ENCODE measurements at places on chromosomes 1 and 21.

- no peak for DNase-seq
These were observed 18.7 kb upstream of the GALNT2 start for GRCh38 chr1:230048322-230048721.

DNA sequence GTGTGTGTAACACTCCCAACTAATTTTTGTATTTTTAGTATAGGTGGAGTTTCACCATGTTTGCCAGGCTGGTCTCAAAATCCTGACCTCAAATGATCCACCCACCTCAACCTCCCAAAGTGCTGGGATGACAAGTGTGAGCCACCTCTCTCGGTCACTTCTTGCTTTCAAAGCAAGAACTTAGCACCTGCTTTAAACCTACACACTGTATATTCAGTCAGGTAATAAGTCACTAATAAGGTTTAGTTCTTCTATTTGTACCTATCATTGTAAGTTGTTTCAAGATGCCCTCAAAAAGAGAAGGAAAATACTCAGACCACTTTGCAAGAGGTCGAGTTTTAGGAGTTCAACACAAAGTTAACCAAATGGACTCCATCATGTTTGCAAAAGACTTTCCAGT, 431.3 kb downstream of the MRPL39 start:
- no peak for DNase-seq

DNA sequence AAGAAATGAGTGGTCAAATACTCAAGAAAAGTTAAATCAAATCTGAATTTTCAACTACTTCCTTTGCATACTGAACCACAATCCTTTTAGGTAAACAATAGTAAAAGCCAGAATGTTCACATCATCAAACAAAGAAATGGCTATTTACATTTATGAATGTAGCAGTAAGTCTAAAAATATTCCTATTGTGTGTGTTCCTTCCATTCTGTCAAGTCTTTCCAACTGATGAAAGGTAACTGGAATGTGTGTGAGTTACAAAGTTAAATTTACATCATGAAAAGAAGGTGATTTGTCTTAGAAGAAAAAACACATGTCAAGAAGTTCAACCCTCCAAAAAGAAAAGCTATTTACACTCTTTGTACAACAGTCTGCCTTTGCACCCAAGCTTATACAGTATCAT, 203.1 kb downstream of the SIPA1L2 start:
- DNase-seq: no peak

DNA sequence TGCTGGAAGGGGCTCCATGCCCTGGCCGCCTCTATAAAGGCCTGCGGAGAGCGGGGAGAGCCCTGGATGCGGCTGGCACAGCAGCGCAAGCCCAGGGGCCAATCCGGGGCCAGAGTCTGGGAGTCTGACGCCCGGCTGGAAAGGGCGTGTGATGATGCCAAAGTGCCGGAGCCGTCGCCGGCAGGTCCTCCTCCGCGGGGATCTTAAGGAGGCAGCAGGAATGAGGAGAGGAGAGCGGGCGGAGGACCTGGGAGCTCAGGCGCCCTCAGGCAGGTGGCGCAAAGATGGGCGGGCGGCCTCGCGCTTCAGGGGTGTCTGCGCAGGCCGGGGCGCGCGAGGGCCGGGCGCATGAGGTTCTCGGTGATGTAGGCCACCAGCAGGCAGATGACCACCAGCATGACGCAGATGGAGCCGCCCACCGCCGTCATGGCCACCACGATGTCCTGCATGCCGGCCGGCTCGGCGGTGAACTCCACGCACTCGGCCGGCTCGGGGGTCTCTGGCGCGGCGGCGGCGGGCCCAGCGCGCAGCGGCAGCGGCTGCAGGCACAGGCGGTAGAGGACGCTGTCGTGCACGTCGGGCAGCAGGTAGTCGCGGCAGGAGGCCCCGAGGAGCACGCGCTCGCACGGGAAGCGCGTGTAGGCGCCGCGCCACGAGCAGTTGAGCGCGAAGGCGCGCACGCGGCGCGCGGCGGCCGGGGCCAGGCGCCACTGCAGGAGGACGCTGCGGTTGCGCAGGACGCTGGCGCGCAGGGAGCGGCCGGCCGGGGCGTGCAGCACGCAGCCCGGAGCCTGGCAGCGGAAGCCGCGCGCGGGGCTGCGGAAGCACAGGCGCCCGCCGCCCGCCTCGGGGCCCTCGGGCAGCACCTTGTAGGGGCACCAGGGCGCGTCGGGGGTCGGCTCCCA, 653 bp downstream of the FNDC10 start:
- no peak for DNase-seq

DNA sequence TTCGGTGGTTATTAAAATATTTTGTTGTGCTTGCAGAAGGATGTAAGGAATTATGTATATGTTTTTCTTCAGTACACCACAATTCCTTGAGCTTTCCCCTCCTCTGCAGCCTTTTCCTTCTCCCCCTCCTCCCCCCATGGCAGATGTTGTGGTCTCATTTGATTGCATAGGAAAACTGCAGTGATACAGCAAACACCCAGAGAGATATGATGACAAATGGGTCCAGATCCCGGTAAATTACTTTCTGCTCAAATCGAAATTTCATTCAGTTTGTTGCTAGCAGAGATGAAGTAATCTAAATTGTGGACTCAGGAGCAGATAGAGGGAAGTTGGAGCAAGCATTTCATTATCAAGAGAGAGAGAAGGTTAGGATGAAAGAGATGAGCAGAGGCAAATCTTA, 9.9 kb downstream of the LMO4 start:
- DNase-seq: no peak

GRCh38 chr21:45404730-45405270, at the start of gene COL18A1:
Gene COL18A1, plus strand, starts transcription at chr21:45405165. Its CDS starts 66 bp downstream, at chr21:45405231.
- no peak for DNase-seq

DNA sequence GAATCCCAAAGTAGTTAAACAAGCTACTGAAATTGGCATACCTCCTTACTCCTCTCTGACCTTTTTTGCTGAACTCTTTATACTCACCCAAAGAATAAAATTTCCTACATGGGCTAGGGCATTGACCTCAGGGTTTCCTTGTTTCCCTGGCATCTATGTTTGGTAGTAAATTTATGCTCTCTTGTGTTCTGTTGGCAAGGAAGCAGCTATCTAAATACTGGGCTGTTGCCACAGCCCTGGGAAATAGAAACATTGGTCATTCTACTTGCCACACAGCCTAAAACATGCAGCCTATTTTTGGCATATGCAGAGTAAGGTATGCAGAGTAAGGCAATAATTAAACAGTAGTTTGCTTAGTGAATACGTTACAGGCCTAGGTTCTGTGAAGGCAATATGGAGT, 351.4 kb downstream of the HLX start:
- DNase-seq: peak; percentile 97

DNA sequence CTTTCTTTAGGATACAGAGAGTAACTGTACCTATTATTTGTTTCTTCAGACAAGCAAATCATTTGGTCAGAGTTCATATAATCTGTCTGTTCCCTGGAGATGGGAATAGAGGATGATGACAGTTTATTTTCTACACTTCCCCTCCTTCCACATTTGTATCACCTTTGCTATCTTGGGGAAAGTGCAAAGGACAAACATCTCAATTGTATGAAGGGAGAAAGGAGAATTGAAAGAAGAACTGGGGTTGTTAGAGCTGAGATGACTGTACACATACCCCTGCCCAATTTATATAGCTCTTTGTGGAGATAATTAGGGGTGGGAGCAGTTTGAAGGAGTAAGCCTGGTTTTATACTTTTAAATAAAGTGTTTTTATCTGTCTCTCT, 14.0 kb downstream of the POLR3GL start:
- DNase-seq: no peak

DNA sequence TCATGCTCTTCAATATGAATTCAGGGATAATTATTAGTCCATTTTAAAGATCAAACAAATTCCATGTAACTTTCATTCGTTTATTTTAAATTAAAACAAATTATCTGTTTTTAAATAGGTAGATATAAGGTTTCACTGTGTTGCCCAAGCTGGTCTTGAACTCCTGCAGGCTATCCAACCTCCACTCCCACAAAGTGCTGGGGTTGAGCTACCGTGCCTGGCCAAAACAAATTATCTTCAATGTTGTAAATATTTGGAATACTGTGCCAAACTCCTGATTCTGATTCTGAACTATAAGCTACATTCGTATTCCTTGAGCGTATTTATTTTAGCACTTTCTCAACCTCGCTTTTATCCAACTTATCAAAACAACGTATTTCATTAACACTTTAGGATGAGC, 19.6 kb downstream of the AGL start:
- no peak for DNase-seq

DNA sequence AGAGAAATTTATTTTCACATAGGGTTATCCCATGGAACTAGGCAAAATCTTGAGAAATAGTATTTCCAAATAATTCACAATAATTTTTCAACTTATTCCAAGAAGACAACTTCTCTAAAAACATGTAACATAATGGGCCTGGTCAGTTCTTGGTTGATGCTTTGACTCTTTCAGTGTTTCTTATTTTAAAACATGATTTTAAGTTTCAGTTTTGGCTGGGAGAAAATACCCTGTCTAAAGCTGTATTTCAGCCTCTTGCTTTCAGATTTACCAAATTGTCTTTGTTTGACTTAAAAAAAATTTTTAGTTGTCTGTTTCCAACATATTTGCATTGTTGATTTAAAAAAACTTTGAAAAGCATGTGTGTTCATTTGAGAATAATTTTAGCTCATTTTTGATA, 5.1 kb downstream of the OR2T4 start:
- no peak for DNase-seq

- no peak for DNase-seq
These were observed 22.4 kb upstream of the SMPDL3B start for GRCh38 chr1:27912429-27912828.

DNA sequence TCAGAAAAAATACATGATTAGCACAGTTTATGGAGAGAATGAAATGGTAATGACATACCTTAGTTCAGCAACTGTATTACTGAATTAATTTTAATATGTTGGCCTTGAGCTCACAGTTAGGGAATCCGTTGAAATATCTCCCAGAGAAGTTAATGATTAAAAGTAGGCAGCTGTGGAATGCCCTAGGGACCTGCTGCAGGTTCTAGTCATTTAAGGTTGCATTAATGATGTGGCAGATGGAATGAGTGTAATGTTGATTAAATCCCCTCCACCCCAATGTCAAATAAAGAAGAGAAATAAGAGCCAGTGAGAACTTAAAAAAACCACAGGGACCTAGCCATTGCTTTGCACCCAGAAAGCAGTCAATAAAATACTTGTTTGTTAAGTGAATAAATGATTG, 40.3 kb upstream of the TRIM45 start:
- no peak for DNase-seq

DNA sequence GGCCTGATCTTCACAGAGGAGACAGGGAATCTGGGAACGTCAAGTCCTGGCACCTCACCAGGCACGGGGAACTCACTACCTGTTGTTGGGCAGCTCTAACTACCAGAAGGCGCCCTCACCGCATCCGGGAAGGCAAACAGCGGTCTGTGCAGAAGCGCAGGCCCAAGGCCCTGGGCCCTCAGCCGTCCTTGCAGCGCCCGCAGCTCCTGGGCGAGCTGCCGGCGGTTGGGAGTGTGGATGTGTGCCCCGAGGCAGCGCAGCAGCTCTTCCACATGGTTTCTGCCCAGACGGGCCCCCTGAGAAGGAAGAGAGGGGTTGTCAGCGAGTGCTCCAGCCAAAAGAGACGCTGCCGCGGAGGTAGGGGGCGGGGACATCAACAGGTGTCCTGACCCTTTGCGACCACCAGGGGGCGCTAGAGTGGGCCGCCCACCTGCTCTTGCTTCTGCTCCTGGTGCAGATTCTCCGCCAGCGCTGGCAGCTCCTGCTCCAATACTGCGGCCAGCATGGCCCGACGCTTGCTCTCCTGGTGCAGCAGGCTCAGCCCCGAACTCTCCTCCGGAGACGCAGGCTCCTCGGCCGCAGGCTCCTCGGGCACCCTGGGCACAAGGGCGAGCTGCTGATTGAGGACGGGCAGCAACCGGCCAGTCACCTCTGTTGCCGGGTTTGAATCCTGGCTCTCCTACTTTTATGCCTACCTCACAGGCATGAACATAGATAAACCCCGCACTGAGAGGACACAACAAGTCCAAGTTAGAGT, 9.3 kb downstream of the MAP3K6 start:
- DNase-seq: no peak

- DNase-seq: no peak
These were observed 37.8 kb upstream of the GBP5 start for GRCh38 chr1:89310505-89310904.

GRCh38 chr1:212899845-212900244, 41.8 kb downstream of the FLVCR1 start:
- DNase-seq: no peak

DNA sequence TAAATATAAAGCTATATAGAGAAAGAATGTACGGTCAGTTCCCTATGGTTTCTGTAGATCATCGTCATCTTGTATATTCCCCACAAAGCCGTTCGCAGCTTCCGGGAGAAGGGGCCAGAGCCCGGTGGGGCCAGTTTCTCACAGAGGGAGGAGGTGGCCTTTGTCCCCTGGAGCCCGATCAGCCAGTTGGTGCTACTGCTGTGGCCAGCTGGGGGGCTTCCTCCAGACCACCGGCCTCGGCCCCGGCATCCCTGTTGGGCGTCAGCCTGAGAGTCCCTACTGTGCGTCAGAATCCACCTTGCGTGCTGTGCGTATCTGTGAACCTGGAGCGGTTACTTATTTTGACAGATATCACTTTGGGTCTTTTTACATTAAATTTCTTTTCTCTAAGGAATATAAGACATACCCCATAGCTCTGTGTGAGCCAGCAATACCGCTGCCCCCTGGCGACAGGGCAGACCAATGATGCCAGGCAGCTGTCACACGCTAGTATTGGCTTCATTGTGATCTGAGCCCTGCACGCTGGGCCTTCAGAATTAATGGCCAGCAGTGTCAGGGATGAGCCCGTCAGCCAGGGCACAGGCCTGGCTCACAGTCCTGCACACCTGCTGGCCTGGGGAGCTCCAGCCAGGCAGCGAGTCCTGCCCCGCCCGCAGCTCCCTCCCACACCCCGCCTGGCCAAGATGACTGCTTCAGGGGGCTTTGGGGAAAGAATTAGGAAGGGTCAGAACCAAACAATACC, 145.9 kb downstream of the PGBD5 start:
- DNase-seq: no peak

- no peak for DNase-seq
These were observed 102.6 kb upstream of the PPP2R5A start for GRCh38 chr1:212182579-212182978.

DNA sequence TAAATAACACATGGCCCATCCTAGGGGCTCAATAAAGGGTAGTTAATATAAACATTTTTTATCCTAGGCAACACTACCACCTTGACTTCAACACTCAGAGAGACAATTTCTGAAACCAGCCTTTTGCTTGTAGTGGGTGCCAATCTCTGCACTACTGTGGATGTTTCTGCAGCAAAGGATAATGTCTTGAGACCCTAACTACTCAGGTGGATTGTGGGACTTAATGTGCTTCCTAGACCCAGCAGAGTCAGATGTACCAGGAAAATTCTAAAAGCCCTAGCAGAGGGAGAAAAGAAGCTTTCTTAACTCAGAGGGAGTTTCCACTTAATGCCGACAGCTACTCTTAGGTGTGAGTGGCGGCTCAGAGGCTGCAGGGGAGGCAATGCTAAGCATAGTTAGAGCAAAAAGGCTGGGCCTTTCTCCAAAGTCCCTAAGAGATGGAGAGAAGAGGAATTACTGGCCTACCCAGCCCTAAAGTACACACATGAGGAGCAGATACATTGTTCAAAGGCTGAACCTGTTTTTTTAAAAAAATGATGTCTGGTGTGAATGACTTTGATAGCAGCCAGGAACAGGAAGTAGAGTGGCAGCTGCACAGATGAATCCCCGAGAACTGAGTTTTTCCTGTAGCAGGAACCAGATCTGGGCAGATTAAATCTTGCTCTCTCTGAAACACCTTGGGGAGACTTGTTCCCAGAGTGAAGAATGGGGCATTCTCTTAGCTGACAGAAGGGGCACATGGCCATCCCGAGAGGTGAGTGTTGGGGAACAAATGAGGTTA, 33.5 kb upstream of the ABCD3 start:
- DNase-seq: peak; percentile 22

GRCh38 chr1:26684763-26685508, 10.9 kb upstream of the ARID1A start:
- no peak for DNase-seq

All from LNCaP clone FGC (cell line).